LNCaP clone FGC (cell line): ENCODE measurements at places on chromosomes 13 and 19.

DNA sequence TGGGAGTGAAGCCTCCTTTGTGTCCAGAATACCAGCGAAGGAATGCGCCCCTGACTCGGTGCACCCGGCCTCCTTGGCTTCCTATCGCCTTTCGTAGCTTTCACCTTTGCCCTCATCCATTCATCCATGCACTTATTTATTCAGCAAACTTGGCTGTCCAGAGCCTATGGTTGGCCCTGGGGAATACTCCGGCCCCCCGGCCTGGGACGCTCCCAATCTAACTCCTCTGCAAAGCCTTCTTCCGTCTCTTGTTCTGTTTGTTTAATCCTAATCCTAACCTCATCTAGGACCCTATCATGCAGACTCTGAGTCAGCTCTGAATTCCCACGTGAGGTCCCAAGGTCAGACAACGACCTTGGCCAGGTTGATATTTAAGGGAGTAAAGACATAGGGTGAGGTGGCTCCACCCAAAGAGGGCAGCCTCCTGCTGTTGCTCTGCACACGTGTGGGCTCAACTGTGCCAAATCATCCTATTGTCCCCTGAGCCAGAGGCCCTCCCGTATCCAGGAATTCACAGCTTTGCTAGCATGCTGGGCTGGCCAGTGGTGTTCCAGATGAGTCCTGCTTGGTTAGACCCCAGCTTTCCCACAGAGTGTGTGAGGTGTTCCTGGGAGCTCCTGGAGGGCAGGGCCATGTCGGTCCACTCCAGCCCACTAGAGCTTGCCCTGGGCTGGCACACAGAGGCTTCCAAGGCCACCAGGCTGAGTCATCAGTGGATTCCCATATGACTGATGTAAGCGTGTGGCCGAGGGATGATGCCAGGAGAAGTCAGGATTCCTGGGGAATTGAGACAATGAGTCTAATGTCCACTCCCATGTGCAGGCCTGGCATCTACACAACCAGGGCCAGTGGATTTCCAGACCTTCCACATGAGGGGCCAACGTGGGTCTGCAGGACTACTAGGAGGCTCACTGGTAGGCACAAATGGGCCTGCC lies 6.5 kb upstream of the CCNE1 start:
- no peak for DNase-seq

GRCh38 chr13:30619731-30620130 lies 2.0 kb downstream of the USPL1 start:
- no peak for DNase-seq

- DNase-seq, result no peak
Observed at GRCh38 chr19:32453736-32454135, 48.2 kb downstream of the DPY19L3 start.

- no peak for DNase-seq
Observed at GRCh38 chr19:57231686-57232085, 863 bp downstream of the AURKC start.

DNA sequence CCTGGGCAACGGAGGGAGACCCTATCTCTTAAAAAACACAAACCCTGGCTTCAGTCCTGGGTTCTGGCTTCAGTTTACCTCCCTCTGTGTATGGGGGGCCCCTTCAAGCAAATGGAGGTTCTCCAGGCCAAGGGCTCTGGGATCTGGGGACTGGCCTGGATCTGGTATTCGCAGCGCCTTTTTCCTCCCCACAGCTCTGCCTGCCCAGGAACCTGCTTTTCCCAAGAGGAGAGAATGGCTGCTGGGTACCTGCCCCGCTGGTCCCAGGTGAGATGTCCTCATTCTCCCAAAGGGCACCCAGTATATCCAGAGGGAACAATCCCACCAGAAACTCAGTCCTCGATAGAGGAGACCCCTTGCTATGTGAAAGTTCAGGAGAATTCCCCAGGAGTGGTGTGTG lies 3.2 kb downstream of the ZNF554 start:
- DNase-seq, result no peak

DNA sequence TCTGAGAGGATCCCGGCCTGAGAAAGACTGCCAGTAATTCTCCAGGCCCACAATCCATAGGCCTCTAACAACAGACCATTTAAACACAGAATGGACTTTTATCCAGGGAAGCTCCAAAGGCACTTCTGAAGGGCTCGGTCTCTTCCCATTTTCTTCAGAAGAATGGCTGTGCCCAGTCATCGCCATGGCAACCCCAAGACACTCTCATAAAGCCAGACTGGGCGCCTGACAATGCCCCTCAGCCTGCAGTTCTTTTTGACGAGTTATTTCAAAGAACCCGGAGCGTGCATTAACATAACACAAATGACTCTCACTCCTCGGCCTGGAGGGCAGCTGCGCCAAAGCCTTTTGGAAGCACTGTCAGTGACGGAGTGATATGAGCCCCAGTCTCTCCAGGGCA lies 61.0 kb downstream of the RASA3 start:
- DNase-seq, result no peak

GRCh38 chr13:50382511-50382910 lies 367.3 kb downstream of the KCNRG start:
- DNase-seq, result no peak
